ENCODE measurements at places on chromosomes 3 and 15.

DNA sequence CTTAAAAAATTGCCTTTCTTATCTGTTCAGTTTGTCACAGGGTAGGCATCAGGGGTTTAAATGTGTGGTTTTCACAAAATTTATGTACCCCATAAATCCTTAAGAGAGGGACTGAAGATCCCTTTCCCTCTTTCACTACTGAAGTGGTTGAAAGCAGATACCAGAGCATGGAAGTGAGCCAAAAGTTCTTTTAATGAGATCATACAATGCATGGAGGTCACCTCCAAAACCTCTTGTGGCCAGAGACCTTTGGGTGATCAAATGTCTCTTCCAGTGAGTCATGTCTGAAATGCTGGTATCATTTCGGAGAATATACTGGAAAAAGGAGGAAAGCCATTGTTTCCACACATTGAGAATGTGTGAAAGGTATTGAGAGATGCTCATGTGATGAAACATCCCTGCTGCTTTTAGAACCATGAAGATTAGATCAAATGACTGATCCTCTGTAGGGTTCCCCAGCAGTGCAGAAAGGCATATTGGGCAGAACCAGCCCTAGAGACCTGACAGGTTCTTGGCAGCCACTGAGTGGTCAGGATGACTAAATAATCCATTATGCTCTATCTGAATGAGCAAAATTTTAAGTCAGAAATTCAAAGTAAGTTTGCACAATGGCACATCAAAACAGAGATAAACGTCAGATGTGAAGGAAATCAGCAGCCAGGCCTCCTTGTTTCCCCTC, 165.8 kb upstream of the SLC2A2 start:
- DNase-seq, result no peak

DNA sequence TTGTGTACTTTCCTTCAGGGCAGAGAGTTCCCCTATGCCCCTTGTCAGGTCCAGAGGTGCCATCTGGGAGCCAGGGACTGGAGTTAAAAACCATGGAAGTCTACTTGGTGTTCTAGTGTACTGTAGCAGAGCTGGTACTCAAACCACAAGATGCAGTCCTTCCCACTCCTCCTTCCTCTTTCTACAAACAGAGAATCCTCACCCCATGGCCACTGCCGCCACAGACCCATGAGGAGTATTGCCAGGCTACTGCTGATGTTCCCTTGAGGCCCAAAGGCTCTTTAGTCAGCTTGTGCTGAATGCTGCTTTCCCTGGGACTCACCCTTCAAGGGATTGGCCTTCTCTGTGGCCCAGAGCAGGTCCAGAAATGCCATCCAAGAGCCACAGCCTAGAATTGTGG, 229.2 kb upstream of the ZPLD1 start:
- DNase-seq, result no peak

GRCh38 chr3:177263615-177264368, 66.5 kb upstream of the TBL1XR1 start:
- DNase-seq, result no peak

DNA sequence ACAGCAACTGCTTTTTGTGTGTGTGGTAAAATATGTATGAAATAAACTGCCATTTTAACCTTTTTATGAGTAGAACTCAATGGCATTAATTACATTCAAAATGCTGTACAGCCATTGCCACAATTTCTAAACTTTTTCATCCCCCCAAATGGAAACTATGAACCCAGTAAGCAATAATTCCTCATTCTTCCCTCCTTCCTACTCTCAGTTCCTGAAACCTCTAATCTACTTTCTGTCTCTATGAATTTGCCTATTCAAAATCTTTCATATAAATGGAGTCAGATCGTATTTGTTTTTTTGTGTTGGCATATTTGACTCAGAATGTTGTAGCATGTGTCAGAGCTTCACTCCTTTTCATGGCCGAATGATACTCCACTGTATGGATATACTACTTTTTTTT, 5.3 kb upstream of the BLM start:
- DNase-seq, result no peak

DNA sequence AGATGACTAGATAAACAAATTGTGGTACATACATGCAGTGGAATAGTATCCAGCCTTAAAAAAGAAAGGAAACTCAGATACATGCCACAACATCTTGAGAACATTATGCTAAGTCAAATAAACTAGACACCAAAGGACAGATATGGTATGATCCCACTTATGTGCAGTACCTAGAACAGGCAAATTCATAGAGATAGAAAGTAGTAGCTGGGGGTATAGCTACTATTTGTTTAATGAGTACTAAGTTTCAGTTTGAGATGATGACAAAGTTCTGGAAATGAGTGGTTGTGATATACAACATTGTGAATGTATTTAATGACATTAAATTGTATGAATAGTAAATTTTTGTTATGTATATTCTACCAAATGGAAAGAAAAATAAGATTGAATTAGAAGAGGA, 477.2 kb upstream of the CFAP20DC start:
- DNase-seq, result no peak

- no peak for DNase-seq
Measured at GRCh38 chr15:36066757-36067156, 512.7 kb upstream of the CDIN1 start.

DNA sequence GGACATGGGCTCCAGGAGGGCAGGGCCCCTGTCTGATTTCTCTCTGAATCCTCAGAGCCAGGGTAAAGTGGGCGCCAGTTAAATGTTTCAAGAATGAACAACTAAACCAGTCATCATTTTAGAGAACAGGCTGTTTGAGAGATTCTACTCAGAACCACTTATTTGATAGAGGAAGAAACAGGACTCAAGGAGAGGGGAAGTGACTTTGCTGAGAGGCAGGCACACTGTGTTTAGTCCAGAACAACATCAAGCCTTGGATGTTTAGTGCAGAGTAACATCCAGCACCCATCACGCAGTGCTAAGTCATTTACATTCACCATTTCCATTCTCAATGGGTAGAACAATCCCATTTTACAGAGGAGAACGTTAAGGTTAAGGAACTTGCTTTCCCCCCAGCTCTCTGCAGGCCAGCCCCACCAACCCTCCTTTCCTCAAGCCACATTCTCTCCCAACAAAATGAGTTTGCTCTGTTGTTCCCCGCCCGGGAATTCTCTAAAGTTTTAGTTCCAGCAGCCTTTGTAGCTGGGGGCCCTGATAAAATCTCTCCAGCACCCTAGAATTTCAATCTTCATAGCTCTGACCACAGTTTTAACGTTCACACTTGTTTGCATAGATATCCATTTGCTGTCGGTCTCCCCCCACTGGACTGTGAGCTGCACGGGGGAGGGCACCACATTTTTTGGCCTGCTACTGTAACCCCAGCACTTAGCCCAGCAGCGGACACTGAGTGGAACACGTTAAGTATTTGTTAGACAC, 962 bp downstream of the NMNAT3 start:
- no peak for DNase-seq

- no peak for DNase-seq
Measured at GRCh38 chr15:51833772-51834171, 4.3 kb downstream of the TMOD3 start.

DNA sequence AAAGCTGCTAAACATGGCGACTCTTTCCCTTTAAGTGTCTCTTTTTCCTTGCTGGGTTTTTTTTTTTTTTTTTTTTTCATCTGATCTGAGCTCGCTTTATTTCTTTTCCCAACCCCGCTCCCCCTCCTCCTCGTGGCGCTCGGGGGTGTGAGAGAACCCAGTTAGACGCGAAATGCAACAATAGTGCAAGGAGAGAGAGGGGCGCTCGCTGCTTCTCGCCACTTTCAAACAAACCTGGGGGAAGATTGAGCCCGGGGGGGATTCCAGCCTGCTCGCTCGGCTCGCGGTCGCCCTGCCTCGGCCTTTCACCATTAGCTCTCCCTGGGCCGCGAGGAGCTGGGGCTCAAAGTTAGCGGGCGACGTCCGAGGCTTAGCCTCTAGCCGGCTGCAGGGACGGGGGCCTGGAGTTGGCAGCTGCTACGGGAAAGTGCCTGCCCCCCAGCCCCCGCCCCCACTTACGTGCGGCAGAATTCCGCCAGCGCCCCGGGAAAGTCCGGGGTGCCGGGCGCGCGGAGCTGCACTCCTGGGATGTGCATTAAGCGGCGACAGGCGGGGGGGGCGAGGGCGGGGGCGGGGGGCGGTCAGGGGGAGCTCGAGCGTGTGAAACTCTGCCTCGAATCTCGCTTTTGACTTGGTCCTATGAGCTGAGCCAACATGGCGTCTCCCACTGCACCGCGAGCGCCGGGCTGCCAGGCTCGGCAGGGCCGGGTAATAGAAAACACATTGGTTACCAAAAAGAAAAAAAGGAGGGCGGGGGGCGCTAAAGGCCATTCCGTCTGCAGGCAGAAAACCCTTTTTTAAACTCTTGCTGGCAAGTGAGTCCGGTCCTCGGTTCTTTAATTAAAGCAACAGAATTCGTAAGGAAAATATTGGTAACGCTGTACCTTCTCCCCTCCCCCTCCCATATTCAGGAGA, 10.4 kb downstream of the NR2F2 start:
- DNase-seq, result no peak

DNA sequence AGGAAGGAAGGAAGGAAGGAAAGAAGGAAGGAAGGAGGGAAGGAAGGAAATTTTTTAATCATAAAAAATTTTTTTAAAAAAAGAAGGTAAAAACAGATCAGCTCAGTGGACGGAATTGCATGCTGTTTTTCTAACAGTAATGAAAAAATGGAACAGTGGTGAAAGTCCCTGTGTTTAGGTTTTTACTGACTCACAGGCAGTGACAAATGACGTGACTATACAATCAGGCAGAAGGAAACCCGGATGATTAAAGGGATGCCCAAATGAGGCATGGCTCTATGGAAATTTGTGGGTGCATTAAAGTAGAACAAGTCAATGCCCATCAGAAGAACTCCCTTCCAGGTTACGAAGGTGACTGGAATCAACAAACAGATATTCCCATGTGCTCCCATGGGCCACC, 135.0 kb downstream of the IMPG2 start:
- no peak for DNase-seq

DNA sequence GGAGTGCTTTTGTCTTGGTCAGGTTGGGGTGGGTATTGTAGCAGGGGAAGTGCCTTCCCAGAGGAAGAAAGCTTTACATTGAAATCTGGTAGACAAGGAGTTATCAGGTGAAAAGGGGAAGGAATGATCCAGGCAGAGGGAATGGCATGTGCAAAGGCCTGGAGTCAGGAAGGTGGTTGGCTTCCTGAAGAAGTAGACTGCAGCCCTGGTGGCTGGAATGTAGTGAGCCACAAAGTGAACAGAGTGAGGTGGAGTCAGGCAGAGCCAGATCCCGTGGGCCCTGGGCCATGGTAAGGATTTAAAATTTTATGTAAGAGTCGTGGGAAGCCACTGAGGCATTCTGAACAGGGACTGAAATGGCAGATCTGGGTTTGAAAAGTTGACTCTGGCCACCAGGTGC, 58.3 kb downstream of the RAB11A start:
- DNase-seq, result no peak

GRCh38 chr15:101361418-101361817, 66.4 kb upstream of the SNRPA1 start:
- no peak for DNase-seq

DNA sequence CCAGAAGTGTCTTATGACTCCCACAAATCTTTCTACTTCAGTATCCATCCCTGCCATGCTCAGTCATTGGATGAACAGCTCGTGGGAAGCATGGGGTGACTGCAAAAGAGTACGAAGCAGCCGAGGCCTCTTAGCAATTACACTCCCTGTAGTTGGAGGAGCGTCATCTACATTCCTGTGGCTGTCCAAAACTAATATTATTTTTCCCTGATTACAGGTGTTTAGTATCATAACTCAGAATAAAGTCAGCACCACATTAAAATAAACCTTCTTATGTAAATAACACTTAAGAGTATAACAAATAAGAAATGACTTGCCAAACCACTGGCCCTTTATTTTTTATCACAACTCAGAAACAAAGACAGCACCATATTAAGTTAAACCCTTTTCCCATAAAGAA, 141.5 kb downstream of the PLOD2 start:
- no peak for DNase-seq

GRCh38 chr3:196219970-196220311, 3.6 kb downstream of the SLC51A start:
- DNase-seq, result no peak

DNA sequence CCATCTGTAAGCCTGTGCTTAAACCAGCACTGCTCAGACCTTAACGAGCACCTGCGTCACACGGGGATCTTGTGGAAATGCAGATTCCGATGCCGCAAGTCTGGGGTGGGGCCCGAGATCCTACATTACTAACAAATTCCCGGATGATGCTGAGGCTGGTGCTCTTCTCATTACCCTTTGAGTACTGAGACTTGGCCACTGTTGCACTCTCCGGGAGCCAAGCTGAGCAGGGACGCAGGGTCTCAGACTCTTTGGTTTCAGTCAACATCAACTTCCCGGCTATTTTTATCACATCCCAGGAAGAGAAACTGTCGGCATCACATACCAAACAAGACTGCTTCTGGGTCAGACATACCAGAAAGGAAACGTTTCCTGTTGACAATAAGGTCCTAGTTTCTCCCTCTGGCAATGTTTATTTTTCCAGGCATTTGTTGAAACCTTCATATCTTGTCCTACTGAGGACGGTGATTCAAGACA, 276.6 kb downstream of the SHQ1 start:
- no peak for DNase-seq

- no peak for DNase-seq
Measured at GRCh38 chr3:40800343-40800742, 275.6 kb downstream of the ZNF621 start.

DNA sequence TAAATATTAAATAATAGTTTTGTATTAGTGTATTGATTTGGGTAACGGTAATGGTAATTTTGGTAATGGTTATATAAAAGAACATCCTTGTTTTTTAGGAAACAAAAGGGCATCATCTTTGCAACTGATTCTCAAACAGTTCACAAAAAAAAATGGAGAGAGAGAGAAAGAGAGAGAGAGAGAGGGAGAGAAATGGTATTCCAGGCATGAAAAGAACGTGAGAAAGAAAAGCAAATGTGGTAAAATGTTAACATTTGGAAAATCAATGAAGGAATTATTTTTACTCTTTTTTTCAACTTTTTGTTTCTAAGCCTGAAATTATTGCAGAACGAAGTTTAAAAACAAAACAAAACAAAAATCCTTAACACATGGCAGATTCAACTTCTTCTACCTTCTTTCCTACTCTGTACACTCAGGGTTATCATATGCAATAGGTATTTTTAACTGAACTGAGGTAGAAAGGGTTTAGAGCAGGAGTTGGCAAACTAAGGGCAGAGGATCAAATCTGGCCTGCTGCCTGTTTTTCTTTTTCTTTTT, 2.2 kb upstream of the GLB1 start:
- no peak for DNase-seq
